ENCODE measurements at places on chromosomes 12 and 14.

GRCh38 chr14:92443741-92444140 lies 69.8 kb upstream of the RIN3 start:
- no peak for DNase-seq

- no peak for DNase-seq
Observed at GRCh38 chr12:100345020-100345767, 11.7 kb upstream of the SLC17A8 start.

DNA sequence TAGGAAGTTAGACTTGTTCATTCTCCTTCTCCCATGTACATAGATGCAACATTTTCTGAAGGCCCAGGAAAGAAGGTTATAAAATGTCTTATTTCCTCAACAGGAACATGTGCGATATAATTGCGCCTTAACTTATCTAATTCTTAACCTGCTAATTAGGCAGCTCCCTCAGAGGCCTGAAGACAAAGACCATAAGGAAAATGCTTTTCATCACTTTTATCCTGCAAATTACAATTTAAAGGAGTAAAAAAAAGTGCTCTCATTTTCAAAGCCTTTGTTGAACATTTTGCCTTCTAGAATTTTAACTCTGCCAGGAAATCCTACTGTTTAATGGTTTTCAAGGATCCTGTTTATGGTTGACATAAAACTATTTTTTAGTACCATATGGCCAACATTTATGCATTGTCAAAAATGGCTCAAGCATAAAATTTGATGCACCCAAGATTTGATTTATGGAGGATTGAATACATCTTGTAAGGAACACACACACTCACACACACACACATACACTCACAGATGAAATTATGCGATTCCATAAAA lies 660.4 kb upstream of the TMEM132C start:
- DNase-seq, result no peak

DNA sequence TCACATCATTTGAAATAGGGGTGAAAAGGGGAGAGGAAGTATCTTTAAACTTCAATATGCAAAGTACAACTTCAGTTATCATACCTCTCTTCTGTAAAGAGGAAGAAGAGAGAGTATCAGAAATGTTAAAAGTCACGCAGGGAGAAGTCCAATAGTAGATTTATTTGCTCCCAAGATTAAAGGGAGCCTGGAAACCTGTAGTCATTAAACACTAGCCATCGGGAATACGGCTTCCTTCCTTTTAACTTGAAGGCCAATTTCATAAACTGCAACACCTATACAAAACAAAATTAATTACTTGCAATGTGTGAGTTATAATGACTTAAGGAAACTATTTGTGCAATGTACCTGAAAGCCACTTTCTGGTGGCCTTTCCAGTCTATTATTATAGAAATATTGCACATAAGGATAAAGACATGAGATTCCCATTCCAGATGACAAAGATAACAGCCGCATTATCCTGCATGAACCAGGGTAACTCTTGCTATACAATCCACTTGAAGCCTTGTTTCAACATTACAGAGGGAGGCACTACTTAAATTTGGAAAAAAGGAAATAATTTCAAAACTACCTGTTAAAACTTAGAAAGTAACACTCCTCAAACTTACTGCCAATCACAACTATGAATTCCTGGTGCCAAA lies 4.6 kb downstream of the BTG1 start:
- DNase-seq, result no peak

DNA sequence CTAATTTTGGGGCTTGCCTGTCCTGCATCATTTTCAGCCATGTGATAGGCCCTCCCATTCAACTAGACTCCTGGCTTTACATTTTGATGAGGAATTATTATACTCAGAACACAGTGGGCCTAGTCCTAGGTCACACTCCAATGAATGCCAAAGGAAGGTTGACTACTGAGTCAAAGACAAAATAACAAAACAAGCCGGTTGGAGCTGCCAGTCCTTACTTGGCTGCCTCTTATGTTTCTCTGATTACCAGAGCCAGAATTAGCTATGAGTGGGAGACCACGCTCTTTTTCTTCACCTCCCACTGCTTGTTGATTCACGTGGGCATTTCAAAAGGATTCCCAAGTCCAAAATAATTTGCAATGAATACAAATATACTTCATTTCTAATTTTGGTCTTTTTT lies 78.1 kb upstream of the USP44 start:
- DNase-seq, result no peak

GRCh38 chr12:119151445-119152026 lies 27.2 kb upstream of the HSPB8 start:
- DNase-seq, result no peak

- no peak for DNase-seq
Observed at GRCh38 chr14:94593376-94593748, 12.1 kb downstream of the SERPINA5 start.

DNA sequence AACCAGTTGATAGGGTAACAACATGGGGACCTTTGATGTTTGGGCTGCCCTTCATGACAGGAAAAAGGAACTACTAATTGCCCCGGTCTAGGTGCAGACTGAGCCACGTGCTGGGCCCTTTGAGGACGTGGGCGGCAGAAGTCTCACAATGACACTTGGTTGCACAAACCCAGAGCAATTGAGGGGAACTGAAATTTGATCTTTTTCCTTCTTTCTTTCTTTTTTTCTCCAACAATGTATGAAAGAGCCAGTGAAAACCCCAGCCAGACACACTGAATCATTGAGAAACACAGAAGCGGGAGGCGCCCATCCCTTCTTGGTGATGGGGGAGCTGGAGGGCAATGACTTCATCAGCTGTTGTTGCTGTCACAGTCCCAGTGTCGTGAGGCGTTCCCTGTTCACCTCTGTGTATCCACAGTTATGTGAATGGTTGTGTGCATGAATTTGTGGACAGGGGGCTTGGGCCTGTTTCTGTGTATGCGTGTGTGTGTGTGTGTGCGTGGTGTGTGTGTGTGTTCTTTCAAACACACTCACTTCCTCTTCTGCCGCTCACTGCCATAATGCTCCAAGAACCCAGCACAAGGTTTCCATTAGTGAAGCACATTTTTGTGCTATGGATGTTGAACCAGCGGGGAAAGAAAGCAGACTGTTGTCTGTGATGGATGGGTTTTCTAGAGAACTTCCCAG lies 137.5 kb upstream of the CCND2 start:
- DNase-seq, result no peak

DNA sequence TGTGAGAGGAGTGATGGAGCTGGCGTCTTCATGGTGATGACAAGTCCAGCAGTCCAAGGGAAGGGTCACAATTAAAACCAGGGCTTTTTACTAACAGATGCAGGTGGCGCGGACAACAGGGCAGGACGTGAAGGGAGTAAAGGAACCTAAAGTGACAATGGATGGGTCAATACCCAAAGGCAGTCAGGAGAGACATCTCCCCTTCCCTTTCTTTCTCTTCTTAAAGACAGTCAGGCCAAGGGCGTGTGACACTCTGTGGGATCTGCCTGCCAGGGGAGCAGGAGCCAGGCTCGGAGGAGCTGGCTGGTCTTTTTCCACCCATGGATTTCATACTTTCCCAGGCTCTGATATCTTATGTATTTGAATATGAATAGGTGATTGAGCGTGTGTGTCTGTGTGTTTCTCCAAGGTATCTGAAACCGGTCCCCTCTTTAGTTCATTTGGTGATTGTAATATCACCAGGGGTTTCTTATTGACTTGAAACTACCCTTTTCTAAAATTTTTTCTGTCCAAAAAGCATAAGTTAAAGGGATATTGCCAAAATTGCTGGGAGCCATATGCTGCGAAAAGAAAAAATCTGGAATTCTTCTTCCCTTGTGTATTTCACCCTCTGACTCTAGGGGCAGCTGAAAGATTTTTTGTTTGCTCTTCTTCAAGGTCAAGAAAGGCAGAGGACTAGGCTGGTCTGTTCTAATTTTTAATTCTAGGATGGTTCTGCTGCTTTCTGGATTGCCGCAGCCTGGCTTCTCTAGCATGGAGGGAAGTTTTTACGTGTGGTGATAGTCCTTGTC lies 61.8 kb downstream of the FBXL14 start:
- DNase-seq, result no peak

DNA sequence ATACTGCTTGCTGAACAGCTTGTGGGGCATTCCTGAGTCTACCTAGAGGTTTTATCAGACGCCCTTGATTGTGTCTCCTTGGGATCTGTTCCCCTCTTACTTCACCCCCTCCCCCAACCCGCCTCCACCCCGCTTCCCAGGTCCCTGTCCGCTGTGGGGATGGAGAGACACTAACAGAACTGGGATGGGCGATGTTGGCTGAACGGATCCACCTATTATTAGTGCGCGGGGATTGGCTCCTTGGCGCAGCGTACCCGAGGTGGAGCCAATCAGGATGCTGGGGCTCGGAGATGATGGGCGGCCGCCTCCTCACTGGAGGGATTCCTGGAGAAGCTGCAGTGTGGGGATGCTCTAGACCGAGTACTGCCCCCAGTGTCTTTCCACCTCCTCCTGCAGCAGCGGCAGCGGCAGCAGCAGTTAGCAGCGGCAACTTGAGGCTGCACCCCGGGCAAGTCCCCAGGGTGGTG lies at the start of gene SYT1:
Gene SYT1, plus strand, starts transcription at position 372 of the 467 bp plus-strand sequence.
- no peak for DNase-seq

GRCh38 chr14:90678846-90679362 lies 137.3 kb downstream of the TTC7B start:
- no peak for DNase-seq

- DNase-seq, result no peak
Observed at GRCh38 chr14:99626041-99626648, 18.8 kb upstream of the HHIPL1 start.

DNA sequence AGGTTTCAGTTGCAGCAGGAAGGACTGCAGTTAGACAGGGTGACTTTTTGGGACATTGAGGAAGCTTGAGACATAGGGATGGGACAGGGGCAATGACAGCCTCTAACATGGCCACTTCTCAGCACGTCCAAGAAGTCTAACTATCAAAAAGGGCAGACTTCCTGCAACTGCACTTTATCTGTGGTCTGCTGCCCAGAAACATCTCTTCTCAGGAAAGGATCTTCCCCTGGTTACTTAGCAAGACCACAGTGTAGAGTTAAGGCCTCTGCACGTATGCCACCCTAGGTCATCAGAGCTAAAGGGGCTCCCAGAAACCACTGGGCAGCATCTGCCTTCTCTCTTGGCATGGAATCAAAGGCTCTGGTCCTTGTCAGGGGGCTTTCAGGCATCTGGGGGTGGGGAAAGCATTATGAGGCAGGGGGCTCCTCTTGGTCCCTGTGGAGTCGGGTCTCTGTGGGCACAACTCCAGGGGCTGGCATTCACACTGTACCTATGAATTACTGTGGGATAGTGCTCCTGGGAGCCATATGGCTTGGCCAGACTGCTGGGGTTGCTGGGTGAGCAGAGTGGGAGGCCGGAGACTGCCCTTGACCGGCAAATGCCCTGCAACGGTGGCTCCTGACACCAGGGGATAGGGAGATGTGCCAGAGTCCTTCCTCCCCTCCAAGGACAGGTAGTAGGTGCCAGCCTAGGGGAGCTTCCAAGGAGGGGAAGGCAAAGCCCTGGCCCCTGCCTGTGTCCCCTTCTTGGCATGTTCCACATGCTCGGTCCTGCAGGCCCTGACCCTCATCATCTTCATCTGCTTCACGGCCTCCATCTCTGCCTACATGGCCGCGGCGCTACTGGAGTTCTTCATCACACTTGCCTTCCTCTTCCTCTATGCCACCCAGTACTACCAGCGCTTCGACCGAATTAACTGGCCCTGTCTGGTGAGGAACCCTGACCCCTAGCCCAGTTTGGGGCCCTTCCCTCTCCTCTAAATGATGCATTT lies 1.0 kb downstream of the CMTM5 start:
- no peak for DNase-seq

DNA sequence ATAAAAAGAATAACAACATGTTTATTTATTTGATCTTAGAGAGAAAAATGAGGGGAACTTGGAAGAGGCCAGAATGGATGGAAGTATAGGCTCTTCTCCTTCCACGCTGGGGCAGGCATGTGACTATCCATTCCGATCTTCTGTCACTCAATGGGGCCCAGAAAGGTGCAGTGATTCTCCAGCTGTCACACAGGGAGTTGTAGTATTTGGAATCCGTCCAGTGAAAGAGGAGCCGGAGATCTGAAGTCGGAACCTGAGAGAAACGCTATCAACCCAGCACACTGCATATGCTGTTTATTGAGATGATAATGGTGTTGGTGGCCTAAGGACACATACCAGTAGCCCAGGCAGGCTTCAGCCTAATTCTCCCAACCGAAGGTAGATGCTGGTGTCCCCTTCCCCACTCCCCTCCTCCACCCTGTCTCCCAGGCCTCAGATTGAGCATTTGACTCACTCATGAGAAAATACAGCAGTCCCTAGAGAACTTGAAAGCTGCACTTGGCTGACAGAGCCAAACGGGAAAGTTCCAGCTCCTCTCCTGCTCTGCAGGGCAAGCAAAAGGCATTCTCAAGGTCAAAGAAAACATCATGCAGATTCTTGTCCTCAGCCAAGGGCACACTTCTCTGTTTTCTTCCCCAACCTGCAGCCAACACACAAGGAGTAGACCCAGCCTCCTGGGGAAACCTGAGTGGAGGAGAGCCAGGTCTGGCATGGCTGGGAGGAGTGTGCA lies 100.4 kb downstream of the IRF2BPL start:
- no peak for DNase-seq

DNA sequence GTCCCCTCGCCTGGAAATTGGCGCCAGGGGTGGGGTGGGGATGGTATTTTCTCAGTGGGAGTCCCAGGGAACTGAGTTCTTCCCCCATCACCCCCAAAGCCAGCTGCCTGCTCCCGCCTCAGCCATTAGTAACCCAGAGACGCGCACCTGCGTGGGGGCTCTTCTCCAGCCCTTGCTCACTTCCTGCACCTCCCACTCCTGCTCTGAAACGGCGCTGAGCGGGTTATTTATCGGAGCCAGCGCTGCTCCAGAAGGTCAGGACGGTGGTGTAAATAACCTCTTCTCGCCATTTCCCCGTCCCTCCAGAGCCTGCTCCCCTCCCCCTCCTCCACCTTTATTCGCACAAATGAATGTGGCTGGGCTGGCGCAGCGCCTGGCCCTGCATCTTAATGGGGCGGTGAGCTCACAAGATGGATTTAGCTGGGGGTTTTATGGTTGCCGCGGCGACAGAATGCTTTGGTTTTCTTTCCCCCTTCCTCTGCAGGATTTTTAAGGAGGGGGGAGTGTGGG lies 12.2 kb downstream of the GPR84 start:
- no peak for DNase-seq

DNA sequence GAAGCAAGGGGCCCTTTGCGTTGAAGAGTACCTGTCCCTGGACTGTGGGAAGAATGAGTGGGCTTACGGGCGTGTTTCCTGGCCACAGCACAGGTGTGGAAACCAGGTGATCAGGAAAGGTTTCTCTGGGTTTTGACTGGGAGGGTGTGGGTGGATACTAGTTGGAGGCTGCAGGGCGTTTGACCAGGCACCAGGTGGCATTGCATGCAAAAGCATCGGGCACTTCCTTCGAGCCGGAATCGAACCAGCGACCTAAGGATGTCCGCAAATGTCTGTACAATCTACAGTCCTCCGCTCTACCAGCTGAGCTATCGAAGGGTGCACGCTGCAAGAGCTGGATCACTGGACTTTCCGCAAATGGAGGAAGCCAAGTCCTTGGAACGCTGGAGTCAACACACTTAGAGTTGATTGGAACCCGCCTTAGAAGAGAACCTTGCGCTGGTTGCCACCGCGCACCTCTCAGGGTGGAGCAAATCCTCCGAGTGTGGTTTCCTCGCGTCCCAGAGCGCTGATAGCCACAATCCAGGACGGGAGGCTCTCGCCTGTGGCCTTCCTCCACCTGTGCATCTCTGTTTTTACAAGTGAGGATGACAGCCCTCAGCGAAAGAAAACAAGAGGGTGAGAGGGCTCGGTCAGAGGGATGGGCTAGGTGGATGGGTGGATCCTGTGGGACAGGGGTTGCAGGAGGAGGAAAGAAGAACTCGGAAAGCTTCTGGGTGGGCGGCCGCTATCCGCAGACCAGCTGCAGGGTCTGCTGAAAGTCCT lies 21.2 kb upstream of the RNASE4 start:
- peak; percentile 36 for DNase-seq

GRCh38 chr14:105169776-105170655 lies 1.4 kb upstream of the JAG2 start:
- no peak for DNase-seq
